Activated CD8-positive, alpha-beta memory T cell treated with anti-CD3 and anti-CD28 coated beads for 1 hour (primary cell): ENCODE measurements at places on chromosomes 3 and 15.

- no peak for DNase-seq
These were observed 55.0 kb downstream of the GOLIM4 start for GRCh38 chr3:168040607-168041208.

DNA sequence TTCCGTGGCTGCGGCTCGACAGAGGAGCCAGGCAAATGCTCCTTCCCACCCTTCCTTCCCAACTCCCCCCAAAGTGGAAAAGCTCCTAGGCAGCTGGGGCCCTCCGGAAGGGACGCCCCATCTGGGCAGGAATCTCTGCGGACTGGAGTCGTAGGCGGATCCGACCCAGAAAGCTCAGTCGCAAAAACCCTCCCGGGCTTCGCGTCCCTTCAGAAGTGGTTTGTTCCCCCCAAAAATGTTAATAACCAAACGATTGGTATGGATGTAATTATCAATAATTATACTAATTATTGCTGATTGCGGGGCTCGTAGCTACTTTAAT lies 3.8 kb downstream of the RNU6-1 start:
- no peak for DNase-seq

GRCh38 chr3:172204716-172205115 lies 165.3 kb downstream of the FNDC3B start:
- DNase-seq = no peak

- DNase-seq = no peak
These were observed 234.7 kb upstream of the CTDSPL start for GRCh38 chr3:37626736-37627565.

- DNase-seq = no peak
These were observed 73.7 kb downstream of the TM2D3 start for GRCh38 chr15:101578443-101578894.

DNA sequence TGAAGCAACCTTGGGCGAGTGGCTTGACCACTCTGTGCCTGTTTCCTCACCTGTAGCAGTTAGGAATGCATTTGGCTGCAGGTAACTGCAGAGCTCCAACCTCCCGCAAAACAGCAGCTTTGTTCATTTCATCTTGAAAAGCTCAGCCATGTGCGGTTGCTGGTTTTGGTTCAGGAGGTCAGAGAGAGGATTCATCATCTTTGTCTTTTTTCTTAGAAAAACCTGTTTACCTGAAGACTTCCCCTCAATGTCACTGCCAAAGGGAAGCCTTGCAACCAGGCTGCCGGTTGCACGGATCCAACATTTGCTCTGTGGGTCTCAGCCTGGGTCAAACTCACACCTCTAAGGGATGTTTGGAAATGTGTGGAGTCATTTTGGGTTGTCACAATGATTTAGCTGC lies 16.4 kb upstream of the FURIN start:
- no peak for DNase-seq

GRCh38 chr3:186281176-186281575 lies 80.9 kb downstream of the DGKG start:
- DNase-seq = no peak

GRCh38 chr3:161455962-161456361 lies 40.6 kb upstream of the OTOL1 start:
- DNase-seq = no peak

GRCh38 chr3:147257944-147258343 lies 148.4 kb downstream of the ZIC4 start:
- DNase-seq = no peak

- DNase-seq = no peak
These were observed 32.2 kb downstream of the GPD1L start for GRCh38 chr3:32138545-32139104.

- DNase-seq = no peak
These were observed 239.7 kb downstream of the SUCLG2 start for GRCh38 chr3:67414740-67415139.

DNA sequence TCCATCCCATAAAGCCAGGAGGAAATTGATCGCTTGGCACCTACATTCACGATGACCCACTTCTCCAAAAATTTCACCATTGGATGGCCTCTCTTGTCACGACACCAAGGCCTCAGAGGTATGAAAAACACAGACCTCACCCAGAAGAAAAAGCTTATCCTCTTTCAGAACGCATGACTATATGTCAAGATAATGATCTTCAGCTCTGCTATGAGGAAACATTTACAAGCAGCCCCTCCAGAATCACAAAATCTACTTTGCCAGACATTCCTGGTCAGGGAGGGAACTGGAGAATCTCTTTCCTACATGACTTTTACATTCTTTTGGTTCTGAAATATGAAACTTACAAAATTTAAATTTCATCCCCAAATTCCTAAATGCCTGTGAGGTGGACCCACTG lies 122.7 kb downstream of the WNT5A start:
- DNase-seq = no peak

DNA sequence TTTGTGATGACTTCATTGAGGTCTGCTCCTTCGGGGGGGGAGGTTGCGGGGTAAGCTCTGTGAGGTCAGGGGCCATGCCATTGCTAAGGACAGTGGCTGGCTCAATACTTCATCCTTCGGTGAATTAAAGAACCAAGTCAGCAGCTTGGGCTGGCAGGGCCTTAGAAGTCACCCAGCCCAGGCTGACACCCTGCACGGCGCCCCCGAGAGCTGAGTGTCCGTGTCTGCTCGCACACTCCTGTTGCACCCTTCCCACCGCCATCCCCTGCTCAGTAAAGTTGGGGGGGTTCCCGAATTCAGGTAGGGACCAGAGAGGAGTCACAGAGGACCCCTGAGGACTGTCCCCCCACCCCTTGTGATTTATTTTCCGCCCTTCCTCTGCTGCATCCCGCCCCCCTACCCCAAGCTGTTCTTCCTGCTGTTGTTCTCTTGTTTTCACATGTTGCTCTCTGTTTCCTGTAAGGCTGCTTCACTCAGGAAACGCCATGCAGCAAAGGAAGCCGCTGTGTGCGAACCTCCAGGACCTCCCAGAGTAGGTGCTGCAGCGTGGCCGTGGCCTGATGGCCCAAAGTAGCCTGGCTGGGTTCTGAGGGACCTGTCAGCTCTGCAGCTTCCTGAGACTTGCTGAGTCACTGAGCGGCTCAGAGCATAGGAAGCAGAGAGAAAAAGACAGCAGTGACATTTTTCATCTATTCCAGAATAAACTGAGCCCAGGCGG lies 14.4 kb downstream of the EFCC1 start:
- no peak for DNase-seq

- DNase-seq = no peak
These were observed 138.8 kb downstream of the CACNA2D3 start for GRCh38 chr3:54261141-54261540.

GRCh38 chr15:34759347-34759746 lies 4.5 kb upstream of the GJD2 start:
- no peak for DNase-seq

GRCh38 chr3:185526349-185526951 lies 25.9 kb downstream of the LIPH start:
- DNase-seq = no peak

- no peak for DNase-seq
These were observed 11.8 kb downstream of the KPNA1 start for GRCh38 chr3:122502941-122503340.

DNA sequence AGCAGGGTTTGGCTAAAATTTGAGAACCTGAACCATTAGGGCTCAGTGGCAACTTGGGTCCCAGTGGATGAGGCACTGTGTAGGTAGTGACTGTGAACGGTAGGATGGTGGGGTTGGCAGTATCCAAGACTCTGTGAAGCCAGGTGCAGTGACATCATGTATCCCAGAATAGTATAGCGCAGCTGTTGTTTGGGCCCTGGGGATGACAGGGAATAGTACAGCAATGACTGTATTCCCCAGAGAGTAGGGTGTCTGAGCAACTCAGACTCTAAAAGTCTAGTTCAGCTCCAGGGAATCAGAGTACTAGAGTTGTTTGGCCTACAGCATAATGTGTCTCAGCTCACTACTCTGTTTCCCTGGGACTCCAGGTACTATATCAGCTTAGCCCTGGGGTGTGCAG lies 20.7 kb upstream of the PPP2R3A start:
- no peak for DNase-seq

DNA sequence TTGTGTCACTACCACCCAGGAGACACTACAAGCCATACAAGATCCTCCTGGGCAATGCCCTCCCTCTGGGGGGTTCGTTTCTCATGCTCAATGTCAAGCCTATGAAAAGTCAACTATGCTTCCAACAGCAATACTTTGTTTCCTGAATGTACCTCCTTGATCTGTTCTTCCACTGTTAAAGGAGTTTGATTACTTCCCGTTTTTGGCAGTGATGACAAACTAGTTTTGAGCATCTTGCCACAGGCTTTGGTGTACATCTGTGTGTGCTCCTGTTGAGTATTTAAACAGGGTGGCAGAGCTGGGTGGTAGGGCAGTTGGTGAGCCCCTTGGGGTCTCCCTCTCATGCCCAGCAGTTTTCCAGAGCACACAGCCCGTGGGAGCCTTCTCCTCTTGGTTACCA lies 81.4 kb downstream of the IL12A start:
- no peak for DNase-seq

DNA sequence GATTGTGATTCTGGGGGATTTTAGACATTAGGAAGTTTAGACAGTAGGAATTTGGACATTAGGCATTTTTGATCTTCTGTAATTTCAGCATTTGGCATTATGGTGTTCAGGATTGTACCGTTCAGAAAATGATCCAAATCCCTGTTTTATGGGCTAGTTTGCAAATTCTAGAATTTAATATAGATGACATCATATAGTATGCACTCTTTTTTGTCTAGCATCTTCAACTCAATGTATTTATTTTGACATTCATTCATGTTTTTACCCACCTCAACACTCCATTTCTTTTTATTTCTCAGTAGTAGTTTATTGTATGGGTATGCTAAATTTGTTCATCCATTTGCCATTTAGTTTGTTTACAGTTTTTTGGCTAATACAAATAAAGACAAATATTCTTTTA lies 105.3 kb upstream of the ZPLD1 start:
- no peak for DNase-seq

DNA sequence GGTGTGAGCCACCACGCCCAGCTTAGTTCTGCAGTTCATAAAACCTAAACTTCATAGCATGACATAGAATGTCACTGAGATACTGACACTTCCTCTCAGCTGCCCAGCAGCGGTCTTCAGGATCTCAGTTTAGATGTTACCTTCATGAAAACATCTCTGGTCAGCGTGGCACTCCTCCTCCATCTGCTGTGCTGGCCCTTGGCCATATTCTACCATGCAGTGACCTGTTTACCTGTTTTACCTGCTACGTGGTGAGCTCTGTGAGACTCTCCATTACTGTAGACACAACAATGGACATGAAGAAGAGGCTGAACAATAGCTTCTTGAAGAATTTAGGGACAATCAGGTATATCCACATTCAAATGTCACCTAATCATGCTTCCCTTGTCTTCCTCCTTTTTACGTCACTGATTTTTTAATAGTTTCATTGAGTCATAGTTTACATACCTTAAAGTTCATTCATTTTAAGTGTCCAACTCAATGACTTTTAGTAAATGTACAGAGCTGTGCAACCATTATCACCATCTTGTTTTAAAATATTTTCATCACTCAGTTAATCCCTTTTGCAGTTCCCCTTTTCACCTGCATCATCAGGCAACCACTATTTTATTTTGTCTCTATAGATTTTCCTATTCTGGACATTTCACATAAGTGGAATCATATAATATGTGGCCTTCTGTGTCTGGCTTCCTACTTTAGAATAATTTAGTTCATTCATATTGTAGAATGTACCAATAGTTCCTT lies 32.2 kb upstream of the PTPN23 start:
- no peak for DNase-seq

DNA sequence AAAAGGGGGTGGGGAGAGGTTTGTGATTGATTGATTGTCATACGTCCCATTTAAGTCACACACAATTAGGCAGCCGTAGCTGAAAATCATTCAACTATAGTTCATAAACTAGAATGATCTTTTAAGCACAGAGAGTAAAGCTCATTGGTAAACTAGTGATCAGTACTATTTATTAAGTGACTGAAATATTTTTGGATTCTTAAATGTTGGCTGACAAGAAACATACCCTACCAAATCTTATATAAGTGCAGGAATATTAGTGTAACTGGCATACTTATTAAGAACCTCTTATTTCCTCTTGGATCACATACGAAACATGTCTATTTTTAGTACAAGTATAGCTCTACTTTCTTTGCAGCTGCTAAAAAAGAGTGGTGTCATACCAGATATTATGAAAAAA lies 8.4 kb upstream of the ABHD10 start:
- no peak for DNase-seq

- no peak for DNase-seq
These were observed 26.6 kb downstream of the TMEM45A start for GRCh38 chr3:100518983-100519382.

- DNase-seq = no peak
These were observed 95.9 kb upstream of the TNIK start for GRCh38 chr3:171556148-171556547.

- no peak for DNase-seq
These were observed 57.1 kb downstream of the TP63 start for GRCh38 chr3:189688262-189688661.

DNA sequence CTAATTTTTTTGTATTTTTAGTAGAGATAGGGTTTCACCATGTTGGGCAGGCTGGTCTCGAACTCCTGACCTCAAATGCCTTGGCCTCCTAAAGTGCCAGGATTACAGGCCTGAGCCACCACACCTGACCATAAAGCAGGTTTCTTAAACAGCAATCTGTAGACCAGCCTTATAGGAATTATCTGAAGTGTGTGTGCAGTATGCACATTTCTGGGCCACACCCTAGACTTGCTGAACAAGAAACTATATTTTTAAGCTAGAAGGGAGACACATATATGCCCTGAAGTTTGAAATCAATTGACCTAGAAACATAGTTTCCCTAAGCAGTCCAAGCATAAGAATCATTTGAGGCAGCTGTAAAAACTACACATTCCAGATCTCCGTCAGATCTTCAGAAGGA lies 805.7 kb downstream of the TUSC7 start:
- no peak for DNase-seq

- DNase-seq = no peak
These were observed 19.3 kb upstream of the ANXA2 start for GRCh38 chr15:60417112-60417511.

GRCh38 chr15:57820119-57820518 lies 113.6 kb downstream of the POLR2M start:
- no peak for DNase-seq

DNA sequence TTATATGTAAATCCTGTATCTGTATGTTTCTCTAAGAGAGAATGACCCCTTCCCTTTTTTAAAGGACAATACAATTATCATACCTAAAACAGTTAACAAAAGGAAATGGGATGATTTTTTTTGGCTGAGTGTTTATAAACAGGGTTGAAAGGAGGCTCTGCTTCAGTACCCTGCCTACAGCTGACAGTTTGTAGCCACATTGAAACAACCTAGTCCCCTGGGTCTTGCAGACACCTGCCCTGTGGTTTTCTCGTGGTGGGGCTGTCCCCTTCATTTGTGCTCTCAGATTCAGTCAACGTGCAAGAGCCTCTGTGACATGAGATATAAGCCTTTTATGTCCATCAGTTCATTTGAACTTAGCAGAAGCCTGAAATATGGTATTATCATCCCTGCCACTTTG lies 2.3 kb upstream of the HMCES start:
- DNase-seq = no peak

GRCh38 chr3:139532976-139533375 lies 6.6 kb downstream of the RBP1 start:
- no peak for DNase-seq

DNA sequence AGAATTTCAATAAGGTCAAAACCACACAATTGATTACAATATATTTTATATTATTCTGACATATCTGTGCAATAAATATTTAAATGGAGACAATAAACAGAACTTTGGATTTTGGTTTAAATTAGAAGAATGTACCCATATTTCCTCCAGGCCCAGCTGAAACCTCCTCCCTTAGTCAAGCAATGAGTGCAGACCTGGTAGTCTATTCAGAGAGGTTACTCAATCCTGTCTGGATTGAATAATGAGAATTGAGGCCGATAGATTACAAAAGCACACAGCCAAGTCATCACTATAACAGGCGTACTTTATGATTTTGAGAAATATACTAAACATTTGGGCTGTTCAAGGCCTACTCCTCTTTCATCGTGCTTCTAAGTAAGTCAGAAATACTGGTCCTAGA lies 114.5 kb upstream of the STRIT1 start:
- no peak for DNase-seq
